ENCODE measurements at places on chromosomes 5 and 9.

- no peak for DNase-seq
Observed at GRCh38 chr9:117205806-117206205, 209.1 kb downstream of the ASTN2 start.

GRCh38 chr5:135978212-135978631 lies 23.4 kb upstream of the LECT2 start:
- DNase-seq = no peak

DNA sequence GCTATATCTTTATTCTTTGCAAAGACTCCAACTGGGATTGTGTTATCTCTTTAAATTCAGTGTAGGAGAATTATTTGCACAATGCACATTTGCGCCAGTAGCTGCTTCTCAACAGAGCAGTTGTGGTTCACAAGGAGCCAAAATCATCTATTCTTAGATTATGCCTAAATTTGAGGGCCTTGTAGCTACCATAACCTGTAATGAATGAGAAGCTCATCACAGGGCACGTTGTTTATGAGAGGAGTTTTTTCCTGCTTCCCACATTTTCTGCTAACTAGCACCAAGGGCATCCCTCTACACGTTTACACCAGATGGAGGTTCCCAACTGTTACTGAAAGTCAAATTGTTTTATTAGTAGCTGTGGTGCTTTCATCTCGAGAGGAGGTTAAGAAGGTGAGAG lies 322.4 kb downstream of the TMEM161B start:
- DNase-seq = no peak

DNA sequence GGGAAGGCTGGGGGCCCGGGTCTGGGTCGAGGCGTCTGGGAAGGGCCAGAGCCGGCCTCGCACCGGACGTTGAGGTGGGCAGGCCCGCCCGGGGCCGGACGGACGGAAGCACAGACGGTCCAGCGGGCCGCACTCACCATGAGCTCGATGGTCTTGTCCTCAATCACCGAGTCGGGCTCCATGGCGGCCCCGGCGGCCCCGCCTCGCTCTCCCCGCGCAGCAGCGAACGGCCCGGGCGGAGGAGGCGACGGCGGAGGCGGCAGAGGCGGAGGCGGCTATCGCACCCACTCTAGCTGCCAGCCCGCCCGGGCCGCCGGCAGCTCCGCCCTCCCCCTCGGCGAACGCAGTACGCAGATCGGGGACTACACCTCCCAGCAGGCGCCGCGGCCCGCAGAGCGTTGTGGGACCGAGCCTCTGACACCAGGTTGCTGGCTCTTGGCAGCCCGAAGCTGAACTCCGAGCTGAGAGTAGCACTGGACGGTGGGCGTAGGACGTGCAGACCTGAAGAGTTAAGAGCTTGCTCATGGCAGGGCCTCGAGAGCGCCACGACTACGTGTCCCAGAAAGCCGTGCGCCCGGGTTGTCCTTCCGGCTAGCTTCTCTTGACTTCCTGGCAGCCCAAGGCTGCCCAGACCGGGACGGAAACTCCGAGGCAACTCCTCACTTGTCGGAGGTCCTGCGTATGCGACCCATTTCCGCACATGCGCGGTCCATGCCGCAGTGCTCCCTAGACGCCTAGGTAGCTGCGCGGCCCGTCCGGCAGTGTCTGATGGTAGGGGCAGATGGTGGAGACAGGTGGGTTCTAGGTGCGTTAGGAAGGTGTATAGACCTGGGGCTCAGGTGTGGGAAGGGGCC lies at the start of gene FBXW11:
FBXW11 (minus strand) TSS at position 318 of the 854 bp plus-strand sequence; CDS start at position 182, 136 bp downstream.
- DNase-seq = peak; percentile 87

DNA sequence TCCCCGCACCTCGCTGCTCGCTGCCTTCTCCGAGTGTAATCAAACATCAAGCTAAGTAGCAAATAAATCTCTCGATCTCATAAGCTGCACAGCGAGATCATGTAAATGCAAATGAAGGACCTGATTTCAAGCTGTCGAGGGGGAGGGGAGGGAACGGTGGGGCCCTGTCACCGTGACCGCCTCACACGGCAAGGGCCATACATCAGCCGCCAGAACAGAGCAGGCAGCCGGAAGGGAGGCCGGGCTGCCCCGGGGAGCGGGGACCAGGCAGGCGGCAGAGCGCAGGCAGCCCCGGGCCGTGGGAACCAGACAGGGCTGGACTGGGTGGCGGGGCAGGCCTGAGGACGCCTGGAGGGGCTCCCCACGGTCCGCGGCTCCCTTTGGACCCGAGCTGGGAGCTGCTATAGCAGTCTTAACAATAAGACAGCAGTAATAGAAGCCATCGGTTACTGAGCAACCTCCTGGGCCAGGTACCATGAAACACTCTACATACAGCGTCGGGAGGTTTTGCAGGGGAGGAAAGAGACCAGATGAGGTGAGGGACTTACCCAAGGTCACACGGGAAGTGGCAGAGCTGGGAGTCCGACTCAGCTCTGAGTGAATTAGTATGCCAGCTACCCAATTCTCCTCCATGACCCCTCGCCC lies 76.8 kb downstream of the CFAP77 start:
- peak; percentile 11 for DNase-seq

- DNase-seq = no peak
Observed at GRCh38 chr5:152104211-152104610, 179.6 kb upstream of the GLRA1 start.

DNA sequence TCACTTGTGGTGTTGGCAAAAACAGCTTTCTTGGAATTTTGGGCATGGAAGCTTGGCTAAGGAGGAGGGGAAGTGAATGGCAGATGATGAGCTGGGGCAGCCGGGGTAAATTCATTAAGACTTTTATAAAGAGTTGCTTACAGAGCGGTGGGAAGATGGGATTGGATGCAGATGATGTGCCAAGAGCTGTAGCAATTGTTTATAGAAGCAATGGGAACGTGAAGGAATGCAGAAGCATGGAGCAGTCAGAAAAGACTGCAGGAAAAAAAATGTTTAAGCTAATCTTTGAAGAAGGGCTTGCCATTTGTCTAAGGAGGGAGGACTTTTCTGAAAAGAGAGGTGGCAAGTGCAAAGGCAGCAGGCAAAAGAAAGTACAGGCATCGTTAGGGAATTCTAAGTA lies 86.6 kb upstream of the SHISAL2B start:
- DNase-seq = no peak

GRCh38 chr5:994821-995220 lies 13.8 kb upstream of the NKD2 start:
- DNase-seq = no peak

GRCh38 chr5:100832252-100833230 lies 70.5 kb downstream of the ST8SIA4 start:
- no peak for DNase-seq

DNA sequence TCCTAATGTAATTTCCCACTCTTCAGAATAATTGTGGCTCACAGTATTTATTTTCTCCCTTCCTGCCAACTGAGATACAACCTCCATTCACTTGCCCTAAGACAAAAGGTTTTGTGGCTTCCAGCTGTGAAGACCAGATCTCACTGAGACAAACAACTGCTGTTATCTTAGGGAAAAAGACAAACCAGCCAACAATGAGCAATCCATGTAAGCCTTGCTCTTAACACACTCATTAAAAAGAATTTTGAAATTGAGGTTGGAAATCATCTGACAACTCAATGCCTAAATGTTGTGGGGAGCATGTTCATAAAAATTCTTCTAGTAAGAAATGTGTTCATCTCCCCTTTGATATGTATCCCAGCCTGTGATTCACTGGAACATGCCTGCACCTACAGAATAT lies 132.9 kb downstream of the ADAMTSL1 start:
- DNase-seq = no peak

GRCh38 chr9:23739753-23740152 lies 86.3 kb downstream of the ELAVL2 start:
- DNase-seq = no peak

GRCh38 chr5:78797936-78798672 lies 149.5 kb upstream of the LHFPL2 start:
- no peak for DNase-seq

DNA sequence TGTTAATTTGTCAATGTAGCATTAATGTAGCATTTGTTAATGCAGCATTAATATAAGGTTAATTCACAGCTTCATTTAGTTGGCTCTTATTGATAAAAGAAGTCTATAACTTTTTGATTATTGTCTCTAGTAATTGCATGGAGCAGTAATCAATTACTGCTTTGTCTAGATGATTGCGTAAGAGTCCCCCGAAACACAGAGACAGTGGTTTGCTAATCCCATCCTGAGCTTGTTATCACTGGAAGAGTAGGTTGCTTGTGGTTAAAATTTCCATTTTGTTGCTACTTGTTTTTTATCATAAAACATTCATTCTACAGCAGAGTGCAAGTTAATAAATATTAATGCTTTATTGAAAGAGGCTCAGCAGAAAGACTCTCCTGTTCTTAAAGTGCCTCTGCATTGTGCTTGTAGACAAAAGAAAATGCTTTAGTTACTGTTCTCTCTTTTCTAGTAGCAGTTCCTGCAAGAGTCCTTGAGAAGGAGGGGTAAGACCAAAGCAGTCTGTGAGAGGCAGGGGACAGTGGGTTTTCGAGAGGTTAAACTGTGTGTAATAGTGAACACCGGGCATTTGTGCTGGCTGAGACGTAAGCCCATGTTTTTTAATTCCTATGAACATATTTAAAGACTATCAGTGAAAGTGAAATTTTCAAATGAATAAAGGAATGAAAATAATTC lies 291.7 kb downstream of the TRPM3 start:
- DNase-seq = no peak

GRCh38 chr5:160843240-160843639 lies 8.8 kb downstream of the ATP10B start:
- no peak for DNase-seq

DNA sequence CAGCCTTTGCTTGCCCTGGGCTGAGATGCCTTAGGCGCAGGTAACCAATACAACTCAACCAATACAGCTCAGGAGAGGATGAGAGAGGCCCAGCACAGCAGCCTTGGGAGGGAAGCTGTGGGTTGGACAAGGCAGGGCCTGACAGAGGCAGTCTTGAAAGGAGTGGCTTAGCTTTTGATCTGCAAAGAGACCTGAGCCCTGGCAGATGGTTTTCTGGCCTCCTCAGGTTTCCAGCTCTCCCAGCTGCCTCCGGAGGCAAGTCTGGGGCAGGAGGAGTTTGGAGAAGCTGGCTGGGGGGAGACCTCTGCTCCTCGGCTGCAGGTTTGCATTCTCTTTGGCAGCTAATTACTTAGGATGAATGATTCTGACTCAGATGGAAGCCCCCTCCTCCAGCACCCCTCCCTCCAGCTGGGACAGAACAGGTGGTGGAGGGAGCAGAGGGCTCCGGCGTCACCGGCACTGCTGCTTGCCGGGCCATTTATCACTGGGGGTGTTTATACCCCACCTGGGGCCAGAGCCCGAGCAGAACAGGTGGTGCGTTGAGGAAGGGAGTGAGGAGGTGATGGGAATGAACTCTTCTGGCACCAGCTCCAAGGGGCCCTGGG lies 50.8 kb downstream of the TSPAN17 start:
- DNase-seq = no peak

GRCh38 chr5:107966201-107966600 lies 295.5 kb upstream of the EFNA5 start:
- DNase-seq = no peak

GRCh38 chr9:92639124-92639523 lies 30.8 kb downstream of the IPPK start:
- DNase-seq = no peak

GRCh38 chr9:110835404-110835803 lies 166.8 kb downstream of the MUSK start:
- DNase-seq = no peak

GRCh38 chr9:136193127-136193890 lies 11.6 kb downstream of the LHX3 start:
- DNase-seq = no peak

- DNase-seq = no peak
Observed at GRCh38 chr9:1920386-1920785, 94.8 kb upstream of the SMARCA2 start.

DNA sequence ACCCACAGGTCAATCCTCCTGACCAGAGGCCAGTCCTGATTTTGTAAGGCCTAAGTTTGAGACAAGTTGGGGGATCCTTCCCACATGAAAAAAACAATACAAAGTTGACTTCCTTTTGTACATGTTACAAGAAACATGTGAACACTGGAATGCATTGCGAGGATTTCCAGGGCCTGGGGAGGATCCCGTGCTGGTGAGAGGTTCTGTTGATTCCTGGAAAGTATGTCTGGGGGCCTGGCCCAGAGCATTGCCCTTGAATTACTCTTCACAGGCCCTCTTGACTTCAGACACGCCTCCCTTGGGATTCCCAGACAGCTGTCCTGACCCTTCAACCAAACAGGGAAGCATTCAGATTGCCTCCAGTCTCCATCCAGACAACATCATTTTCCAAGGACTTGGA lies 234.2 kb upstream of the IRX2 start:
- no peak for DNase-seq

DNA sequence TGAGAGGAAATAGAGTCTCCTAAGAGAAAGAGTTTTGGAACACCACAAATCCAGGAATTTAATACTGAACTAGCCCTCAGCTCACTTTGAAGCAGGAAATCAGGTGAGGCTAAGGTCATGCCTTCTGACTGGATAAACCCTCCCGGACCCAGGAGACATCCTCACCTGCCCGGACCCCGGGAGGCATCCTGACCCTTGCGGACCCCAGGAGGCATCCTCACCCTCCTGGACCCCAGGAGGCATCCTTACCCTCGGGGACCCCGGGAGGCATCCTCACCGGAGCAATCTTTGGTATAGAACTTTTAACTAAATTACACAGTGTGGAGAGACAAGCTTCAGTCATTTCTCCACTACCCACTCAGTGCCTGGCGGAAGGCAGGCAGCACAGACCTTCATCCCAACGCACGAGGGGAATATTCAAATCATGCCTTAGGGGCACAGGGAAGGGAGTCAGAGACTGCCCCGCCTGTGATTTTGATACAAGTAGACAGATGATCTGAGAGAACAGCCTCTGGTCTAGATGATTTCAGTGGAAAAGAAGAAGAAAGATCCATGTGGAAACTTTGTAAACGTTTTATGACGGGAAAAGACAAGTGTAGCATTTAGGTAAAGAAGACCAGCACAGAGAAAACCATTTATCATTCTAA lies 21.3 kb downstream of the STXBP1 start:
- DNase-seq = no peak

GRCh38 chr9:93949694-93950449 lies 5.3 kb downstream of the BARX1 start:
- DNase-seq = no peak

DNA sequence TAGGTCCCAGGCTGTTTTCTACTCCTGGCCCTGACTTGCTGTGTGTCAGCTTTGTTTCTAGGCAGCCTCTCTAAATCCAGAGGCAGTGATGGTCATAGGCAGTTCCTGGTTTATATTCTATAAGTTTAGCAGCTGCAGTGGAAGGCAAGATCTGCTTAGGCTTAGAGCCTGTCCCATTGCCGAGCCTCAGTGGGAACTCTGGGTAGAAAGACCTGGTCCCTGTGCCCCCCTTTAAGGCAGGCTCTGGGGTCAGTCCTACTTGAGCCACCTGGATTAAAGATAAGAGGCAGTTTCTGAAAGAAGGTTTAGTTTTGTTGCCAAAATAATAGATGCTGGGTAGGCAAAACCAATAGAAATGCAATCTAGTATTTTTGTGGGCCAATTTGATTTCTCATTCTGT lies 13.6 kb downstream of the MCCC2 start:
- no peak for DNase-seq

DNA sequence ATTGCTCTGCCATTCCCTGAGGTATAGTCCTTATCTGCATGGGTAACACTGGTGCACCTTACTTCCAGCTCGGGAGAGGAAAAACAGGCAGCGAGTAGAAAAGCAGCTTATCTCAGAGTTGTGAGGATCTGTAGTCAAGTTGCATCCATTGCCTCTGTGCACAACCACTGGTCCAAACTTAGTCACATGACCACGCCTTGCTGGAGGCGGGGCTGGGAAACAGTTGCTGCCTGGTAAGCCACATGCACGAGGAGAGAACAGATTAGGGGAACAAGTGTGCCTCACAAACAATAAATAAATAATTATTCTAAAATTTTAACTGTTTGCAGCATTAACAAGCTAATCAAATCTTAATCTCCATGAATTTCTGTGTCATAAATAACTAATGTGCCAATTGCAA lies 18.6 kb downstream of the ZNF622 start:
- DNase-seq = no peak

- DNase-seq = no peak
Observed at GRCh38 chr9:126916909-126917308, 2.3 kb downstream of the RALGPS1 start.
